ENCODE measurements at places on chromosomes 7 and 10.

GRCh38 chr10:44183667-44184632 is 200.9 kb downstream of the CXCL12 start:
- no peak for DNase-seq

DNA sequence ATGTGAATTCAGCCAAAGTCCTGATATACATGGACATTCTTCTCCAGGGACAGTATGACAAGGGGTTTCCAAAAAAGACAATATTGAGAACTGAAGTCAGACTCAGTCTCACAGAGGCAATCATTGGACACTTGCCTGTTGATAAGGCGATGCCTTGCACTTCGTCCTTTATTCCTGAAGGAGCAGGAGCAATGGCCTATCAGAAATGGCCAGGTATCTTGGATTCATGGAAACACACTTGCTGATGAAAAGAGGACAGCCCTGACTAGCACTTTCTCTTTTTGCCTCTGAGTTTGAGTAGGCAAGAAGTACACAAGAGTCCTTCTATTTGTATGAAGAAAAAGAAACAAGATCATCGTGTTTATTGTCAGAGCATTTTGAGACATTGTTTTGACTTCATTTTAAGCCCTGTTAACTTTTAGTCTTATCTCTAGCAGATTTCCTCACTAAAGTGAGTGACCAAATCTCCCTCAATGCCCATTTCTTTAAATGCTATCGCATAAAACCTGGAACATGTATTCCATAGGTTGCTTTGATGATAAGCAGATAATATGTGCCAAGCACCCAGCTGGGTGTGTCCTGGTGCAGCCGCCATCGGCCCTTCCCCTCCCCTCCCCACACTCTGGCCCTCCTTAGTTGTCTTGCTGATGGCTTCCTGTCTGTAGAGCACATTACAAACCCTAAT is 26.6 kb downstream of the ST8SIA6 start:
- DNase-seq, result no peak

- DNase-seq, result no peak
These were observed 8.9 kb upstream of the GPER1 start for GRCh38 chr7:1078985-1079384.

DNA sequence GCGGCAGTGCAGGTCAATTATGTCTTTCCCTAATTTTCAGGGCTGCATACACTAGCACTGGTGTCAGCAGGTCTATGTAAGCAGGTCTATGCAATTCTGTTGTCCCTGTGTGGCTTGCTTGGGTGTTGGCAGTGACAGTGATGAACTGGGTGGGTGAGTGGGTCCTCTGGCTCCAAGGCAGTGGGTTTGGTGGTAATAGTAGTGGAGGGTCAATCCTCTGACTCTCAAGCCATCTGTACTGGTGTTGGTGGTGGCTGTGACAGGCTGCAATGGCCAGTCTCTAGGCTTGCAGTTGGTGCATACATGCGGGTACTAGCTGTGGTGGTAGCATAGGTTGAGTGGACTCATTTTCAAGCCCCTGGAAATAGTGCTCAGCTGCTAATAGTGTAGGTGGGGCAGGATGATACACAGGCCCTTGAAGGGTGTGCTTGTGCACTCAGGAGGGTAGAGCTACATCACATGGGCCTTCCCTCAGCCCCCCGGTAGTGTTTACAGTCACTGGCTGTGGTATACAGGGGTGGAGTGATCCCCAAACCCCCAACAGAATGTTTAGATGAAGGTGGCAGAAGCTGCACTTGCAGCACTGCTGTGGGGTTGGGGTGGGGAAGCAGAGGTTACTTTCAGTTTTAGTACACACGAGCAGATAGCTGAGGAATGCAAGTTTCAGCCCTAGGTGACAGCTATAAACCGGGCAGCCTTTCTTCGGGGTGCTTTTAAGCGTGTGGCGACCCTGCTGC is 331.3 kb downstream of the PCDH15 start:
- DNase-seq, result no peak

DNA sequence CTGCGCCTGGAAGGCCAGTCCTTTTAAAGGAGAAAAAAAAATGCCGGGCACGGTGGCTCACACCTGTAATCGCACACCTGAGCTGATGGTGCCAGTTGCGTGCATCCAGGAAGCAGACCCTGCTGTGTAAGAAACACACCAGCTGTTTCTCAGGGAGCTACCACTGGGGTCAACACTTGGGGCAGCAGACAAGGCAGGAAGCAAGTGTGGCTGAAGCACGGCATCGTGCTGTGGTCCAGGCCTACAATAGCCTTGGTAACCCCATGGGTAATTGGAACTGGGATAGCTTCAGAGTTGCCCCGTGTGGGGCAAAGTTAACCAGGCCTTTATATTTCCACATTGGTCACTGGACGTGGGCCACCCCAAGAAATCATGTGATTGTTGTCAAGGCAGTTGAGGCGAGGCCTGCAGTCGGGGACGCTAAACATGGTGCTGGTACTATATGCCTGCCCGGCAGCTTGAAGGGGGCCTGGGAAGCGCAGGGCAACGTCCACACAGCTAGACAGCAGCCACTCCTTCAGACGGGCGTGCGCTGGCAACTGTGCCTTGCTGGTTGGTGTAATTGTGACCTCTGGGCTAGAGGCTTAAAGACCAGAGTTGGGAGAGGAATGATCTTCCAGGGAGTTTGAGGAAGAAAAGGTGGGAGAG is 2.5 kb upstream of the TACR2 start:
- no peak for DNase-seq

GRCh38 chr7:155428171-155428834 is 29.6 kb upstream of the EN2 start:
- no peak for DNase-seq

DNA sequence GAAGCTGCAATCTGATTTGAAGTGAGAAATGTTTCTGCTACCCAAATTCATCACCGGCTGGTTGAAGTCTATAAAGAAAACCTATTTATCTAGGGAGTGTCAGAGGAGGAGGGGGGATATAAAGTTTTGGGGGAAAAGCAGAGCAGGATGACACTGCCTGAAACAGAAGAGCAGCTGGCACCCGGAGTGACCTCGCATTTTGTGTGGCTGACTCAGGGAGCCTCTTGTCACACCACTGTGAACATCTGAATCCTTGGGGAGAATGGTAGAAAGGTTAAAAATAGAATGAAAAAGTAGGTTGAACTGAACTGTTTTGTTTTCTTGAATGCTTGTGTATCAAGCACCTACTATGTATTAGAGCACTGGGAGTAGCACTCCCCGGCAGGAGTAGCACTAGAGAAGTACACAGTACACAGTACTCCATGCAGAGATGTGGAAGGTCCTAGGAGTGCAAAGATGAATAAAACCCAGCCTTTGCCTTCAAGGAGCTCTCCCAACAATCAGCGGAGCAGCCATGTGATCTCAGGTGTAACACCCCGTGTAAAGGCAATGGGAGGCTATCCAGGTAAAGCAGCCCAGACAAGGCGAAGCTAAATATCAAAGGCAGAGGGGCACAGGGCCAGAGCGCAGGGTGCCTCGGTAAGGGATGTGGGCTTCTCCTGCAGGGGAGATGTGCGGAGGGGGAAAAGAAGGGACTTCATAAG is 13.5 kb downstream of the CRTAC1 start:
- DNase-seq, result no peak

- DNase-seq, result no peak
These were observed 17.1 kb downstream of the COL13A1 start for GRCh38 chr10:69818676-69819239.

- no peak for DNase-seq
These were observed 925 bp downstream of the H2AZ2 start for GRCh38 chr7:44846816-44847508.

GRCh38 chr7:18771834-18772566 is 276.5 kb downstream of the HDAC9 start:
- DNase-seq, result no peak

DNA sequence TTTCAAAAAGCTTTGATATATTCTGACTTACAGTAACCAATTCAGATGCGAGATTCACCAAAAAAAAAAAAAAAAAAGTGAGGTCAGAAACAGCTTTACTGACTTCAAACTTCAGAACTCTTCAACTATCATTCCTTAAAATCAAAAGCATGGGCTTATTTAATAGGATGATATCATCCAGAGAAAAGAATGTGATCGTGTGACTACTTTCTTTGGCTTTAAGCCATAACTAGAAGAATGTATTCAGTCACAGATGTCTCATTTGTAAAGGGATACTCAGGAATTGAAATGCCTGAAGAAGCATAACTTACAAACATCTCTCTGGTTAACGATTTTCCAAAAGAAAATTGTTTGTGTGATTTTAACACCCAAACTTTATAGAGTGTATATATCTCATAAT is 11.5 kb downstream of the TPK1 start:
- DNase-seq, result no peak

DNA sequence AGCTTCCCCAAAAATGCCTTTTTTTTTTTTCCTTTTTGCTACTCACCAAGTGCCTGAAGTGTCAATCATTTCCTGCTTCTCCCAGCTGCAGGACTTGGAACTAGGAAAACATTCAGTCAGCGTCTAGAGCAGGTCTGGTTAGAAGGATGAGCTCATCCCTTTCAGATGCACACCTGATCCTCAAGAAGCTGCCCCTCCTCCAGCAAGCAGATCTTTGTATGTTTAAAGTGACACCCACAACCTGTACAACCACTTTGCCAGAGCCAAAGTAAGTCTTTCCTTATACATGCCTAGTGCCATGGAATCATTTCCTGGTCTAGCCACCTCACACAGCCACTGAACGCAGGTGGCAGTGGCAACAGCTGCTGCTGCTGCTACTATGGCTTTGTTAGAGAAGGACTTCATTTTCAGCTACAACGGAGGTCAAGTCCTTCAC is 10.4 kb upstream of the USP54 start:
- no peak for DNase-seq

- DNase-seq, result no peak
These were observed 495 bp downstream of the EIF3B start for GRCh38 chr7:2354939-2355704.

GRCh38 chr7:98165827-98166667 is 45.2 kb upstream of the BHLHA15 start:
- no peak for DNase-seq

- DNase-seq, result no peak
These were observed 21.3 kb downstream of the ZNF107 start for GRCh38 chr7:64687249-64687648.

DNA sequence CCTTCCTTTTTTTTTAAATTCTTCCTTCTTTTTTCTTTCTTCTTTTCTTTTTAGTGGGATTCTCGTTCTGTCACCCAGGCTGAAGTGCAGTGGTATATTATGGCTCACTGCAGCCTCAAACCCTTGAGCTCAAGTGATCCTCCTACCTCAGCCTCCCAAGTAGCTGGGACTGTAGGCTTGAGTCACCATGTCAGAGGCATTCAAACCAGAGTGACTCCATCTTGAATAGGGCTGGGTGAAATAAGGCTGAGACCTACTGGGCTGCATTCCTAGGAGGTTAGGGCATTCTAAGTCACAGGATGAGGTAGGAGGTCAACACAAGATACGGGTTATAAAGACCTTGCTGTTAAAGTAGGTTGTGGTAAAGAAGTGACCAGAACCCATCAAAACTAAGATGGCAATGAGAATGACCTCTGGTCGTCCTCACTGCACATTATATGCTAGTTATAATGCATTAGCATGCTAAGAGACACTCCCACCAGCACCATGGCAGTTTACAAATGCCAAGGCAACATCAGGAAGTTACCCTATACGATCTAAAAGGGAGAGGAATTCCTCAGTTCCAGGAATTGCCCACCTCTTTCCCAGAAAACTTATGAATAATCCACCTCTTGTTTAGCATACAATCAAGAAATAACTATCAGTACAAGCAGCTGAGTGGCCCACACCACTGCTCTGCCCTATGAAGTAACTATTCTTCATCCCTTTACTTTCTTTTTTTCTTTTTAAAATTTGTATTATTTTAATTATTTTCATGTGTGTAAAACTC is 99.0 kb upstream of the ITGB1 start:
- no peak for DNase-seq

- DNase-seq, result no peak
These were observed 32.0 kb upstream of the MYO3A start for GRCh38 chr10:25902002-25902401.

DNA sequence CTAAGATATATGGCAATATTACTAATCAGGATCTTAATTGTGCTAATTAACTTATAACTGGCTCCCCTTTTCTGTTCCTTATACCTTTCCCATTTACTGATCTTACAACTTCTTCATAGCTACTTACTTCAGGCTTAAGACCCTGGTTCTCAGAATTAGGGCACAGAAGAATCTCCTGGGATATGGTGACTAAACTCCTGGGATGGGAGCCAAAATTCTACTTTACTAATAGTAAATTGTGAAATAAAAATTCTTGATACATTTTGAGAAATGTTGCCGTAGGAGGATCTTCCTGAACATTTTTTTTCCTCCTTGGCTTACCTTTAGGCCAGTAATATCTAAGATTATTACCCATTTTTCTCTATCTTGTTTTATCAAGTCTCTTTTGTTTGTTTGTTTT is 309.5 kb downstream of the ATRNL1 start:
- DNase-seq, result no peak

GRCh38 chr10:69541463-69541862 is 31.8 kb downstream of the NEUROG3 start:
- DNase-seq, result no peak

GRCh38 chr10:122265896-122266295 is 5.2 kb upstream of the BTBD16 start:
- DNase-seq, result no peak

DNA sequence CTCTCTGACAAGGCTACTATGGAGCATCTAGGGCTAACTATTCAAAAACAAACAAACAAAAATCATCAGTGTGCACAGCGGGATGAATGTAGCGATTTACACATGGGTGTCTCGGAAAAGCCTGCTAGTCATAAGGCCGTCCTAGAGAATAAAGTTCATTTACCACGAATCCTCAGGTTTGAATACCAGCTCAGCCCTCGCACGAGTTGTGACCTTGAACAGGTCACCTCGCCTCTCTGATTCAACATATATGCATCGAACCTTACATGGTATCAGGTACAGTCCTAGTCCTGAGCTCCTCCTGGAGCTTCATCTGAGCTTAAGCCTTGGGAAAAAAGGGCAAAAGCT is 572 bp downstream of the ATP5MF start:
- DNase-seq, result no peak

DNA sequence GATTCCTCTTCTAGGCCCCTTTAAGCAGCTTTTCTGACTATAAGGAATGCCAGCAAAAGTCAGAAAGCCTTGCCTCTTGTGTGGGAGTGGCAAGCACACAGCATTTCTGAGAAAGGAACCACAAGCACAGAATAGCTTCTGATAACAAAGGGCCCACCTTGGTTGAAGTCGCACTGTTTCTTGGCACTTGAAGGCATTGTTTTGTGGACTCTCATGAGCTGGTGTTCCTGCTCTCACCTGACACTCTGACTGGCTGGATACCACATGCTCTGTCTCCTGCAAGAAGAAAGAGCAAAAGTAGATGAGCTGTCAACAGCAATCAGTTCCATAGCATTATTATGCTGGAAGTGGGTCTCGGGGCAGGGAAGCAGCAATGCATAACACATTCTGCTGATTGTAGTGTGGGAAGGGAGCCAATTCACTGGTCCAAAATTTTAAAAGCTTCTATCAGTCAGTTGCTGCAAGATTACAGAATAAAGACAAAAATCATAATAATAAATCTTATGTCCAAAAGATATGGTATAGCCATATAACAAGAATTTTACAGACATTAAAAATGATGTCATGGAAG is 38.4 kb downstream of the FAM13C start:
- DNase-seq, result no peak

GRCh38 chr10:97714401-97715258 is 1.1 kb downstream of the MARVELD1 start:
- peak; percentile 70 for DNase-seq

Data from GDM1 (cell line).